Nasal cavity respiratory epithelium epithelial cell of viscerocranial mucosa (primary cell): ENCODE measurements at places on chromosomes 16 and 17. TPM values are rescaled to one million over a fixed set of nuclear protein-coding genes. Genes with fewer than 3 reads are reported as not detected.

NOS2 gene
- not detected in 2 replicates for total RNA-seq

BIRC5 gene
- 0.14 and 1.0 TPM in 2 replicates for total RNA-seq

SPIRE2 gene
- total RNA-seq: 0.68 and 2.9 TPM in 2 replicates

TMEM100 gene
- total RNA-seq: not detected in 2 replicates

KRT28 gene
- not detected in 2 replicates for total RNA-seq

AFMID gene
- total RNA-seq: 22.7 and 32.8 TPM in 2 replicates

FAM83G gene
- 60.3 and 66.3 TPM in 2 replicates for total RNA-seq

ODAD4 gene
- total RNA-seq: under 0.01 and 0.07 TPM in 2 replicates

DRC7 gene
- total RNA-seq: under 0.01 TPM in 1 of 2 replicates, not detected in the other

SCN4A gene
- total RNA-seq: 0.07 and 0.68 TPM in 2 replicates

KRT16 gene
- 2,627 and 3,653 TPM in 2 replicates for total RNA-seq

KRT31 gene
- total RNA-seq: 0.14 and 0.34 TPM in 2 replicates

ZNF263 gene
- total RNA-seq: 55.7 and 64.9 TPM in 2 replicates

RNU2-1 gene
- not detected in 2 replicates for total RNA-seq

TMEM238L gene
- total RNA-seq: 0.34 TPM in 1 of 2 replicates, not detected in the other

PRCD gene
- total RNA-seq: 0.34 and 3.3 TPM in 2 replicates

KRT24 gene
- total RNA-seq: 3.4 TPM in 1 of 2 replicates, not detected in the other

LRRC37A gene
- total RNA-seq: 1.4 and 3.6 TPM in 2 replicates

NPIPB12 gene
- 8.2 and 40.9 TPM in 2 replicates for total RNA-seq

IL21R gene
- total RNA-seq: not detected in 2 replicates

TBC1D3B gene
- total RNA-seq: 1.4 and 3.2 TPM in 2 replicates

CLEC18B gene
- total RNA-seq: 0.68 and 2.4 TPM in 2 replicates
